Activated naive CD8-positive, alpha-beta T cell treated with anti-CD3 and anti-CD28 coated beads, Interleukin-2, amount 10 ng/mL, durations not matched to agents 7 days and 5 days (primary cell): ENCODE measurements at places on chromosomes 11 and 22.

DNA sequence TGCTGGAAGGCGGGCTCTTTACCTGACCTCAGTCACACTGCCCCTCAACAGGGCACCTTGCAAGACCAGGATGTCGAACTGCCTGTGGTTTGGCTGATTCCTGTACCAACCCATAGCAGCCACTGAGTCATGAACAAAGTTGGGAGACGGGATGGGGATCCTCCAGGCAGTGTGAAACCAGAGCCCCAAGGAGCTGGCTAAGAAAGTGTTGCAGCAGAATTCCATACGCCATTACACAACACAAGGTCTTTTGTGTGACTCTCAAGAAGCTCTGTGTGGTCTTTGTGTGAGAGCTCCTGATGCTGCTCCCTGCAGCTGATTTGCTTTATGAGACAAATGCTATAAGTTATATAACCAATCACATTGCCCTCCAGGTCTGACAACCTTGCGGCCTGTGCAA lies 617.7 kb downstream of the OPCML start:
- H3K27ac ChIP-seq: no peak overlapping the region
- H3K36me3 ChIP-seq: no peaks in the 10 kb centered on the region
- no peaks in the 10 kb centered on the region for H3K27me3 ChIP-seq
- no peaks in the 10 kb centered on the region for H3K4me1 ChIP-seq

GRCh38 chr22:49531368-49531791 lies 296.3 kb downstream of the BRD1 start:
- no peaks in the 10 kb centered on the region for H3K36me3 ChIP-seq
- no peaks in the 10 kb centered on the region for H3K27me3 ChIP-seq
- H3K27ac ChIP-seq: no peak overlapping the region
- no peak for DNase-seq
- H3K4me3 ChIP-seq: no peak overlapping the region

- no peaks in the 10 kb centered on the region for H3K4me1 ChIP-seq
- peaks cover 5% of the 10 kb centered on the region for H3K27me3 ChIP-seq
- no peak overlapping the region for H3K27ac ChIP-seq
- no peak for DNase-seq
These were observed 70.4 kb downstream of the RCN1 start for GRCh38 chr11:32161293-32161692.

- H3K36me3 ChIP-seq: peaks cover 45% of the 10 kb centered on the region
- no peaks in the 10 kb centered on the region for H3K27me3 ChIP-seq
- H3K27ac ChIP-seq: peak overlapping the region; percentile 61
- H3K4me1 ChIP-seq: peaks cover 43% of the 10 kb centered on the region
- peak overlapping the region; percentile 59 for H3K4me3 ChIP-seq
These were observed 149.1 kb downstream of the MAML2 start for GRCh38 chr11:96193745-96194443.

DNA sequence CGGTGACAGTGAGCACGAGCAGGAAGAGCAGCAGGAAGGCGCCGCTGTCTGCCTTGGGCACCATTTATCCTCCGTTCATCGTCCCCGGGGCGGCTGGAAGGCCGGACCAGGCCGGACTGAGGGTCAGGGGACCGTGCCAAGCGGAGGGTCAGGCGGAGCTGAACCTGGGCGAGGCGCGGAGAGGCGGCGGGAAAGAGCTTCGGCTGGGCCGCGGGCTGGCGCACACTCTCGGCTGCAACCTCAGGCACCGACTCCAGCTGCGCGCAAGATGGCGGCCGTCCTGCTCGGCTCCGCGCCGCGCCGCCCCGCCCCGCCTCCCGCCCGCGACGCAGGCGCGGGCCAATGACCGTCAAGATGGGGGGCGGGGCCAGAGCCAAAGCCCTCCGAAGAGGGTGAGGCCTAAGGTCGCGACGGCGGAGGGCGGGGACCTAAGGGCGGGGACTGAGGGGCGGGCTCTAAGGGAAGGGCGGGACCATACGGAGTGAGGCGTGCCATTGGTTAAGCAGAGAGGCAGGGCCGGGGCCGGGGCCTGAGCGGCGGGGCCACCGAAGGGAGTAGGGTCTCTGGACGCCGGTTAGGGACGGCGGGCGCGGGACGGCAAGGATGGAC lies at the start of gene DGCR2:
Gene DGCR2, minus strand, starts transcription at position 270 of the 609 bp plus-strand sequence. Its CDS starts 206 bp downstream, at position 64.
- no peaks in the 10 kb centered on the region for H3K27me3 ChIP-seq

GRCh38 chr22:20211997-20212753 lies 55.9 kb downstream of the RTN4R start:
- H3K27me3 ChIP-seq: no peaks in the 10 kb centered on the region
- no peaks in the 10 kb centered on the region for H3K36me3 ChIP-seq
- no peak overlapping the region for H3K27ac ChIP-seq
- H3K4me1 ChIP-seq: peaks cover 6% of the 10 kb centered on the region
- no peak for DNase-seq
- no peak overlapping the region for H3K4me3 ChIP-seq

GRCh38 chr22:35684270-35684700 lies 33.4 kb upstream of the APOL5 start:
- peaks cover 2% of the 10 kb centered on the region for H3K4me1 ChIP-seq
- DNase-seq: no peak
- H3K4me3 ChIP-seq: no peak overlapping the region

GRCh38 chr11:19935507-19935906 lies 222.9 kb downstream of the NAV2 start:
- no peak for DNase-seq
- peaks cover 12% of the 10 kb centered on the region for H3K27me3 ChIP-seq
- no peak overlapping the region for H3K27ac ChIP-seq
- H3K36me3 ChIP-seq: no peaks in the 10 kb centered on the region
- H3K4me3 ChIP-seq: no peak overlapping the region
- H3K4me1 ChIP-seq: peaks cover 5% of the 10 kb centered on the region

DNA sequence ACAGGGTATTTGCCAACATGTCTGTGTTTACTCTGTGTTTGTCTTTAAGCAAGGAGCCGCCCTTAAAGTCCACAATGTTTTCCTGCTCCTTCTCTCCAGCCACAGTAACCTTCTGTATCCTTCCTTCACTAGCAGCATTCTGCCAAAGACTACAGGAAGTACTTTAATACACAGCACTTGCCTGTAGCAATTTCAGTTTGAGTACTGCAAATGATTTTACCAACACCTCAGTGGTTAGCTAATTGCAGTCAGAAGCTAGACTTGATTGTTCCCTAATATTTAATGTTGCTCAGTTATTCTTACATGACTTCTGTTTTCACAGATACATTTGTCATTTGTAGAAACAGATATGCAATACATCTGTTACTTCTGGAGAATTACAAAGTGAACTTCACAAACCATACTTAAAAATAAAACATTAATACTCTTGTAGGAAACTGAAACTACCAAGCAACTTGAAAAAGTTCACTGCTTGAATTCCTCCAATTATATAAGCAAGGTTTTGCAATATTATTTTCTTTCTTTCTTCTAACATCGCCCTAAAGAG lies 69.1 kb downstream of the FCHSD2 start:
- H3K27me3 ChIP-seq: no peaks in the 10 kb centered on the region
- H3K4me3 ChIP-seq: peak overlapping the region; percentile 24
- peaks cover 26% of the 10 kb centered on the region for H3K4me1 ChIP-seq
- peaks cover 32% of the 10 kb centered on the region for H3K36me3 ChIP-seq
- H3K27ac ChIP-seq: peak overlapping the region; percentile 37

GRCh38 chr11:123405123-123405592 lies 24.9 kb upstream of the GRAMD1B start:
- peaks cover 34% of the 10 kb centered on the region for H3K4me1 ChIP-seq
- peak overlapping the region; percentile 44 for H3K27ac ChIP-seq
- no peak for DNase-seq
- H3K27me3 ChIP-seq: no peaks in the 10 kb centered on the region

DNA sequence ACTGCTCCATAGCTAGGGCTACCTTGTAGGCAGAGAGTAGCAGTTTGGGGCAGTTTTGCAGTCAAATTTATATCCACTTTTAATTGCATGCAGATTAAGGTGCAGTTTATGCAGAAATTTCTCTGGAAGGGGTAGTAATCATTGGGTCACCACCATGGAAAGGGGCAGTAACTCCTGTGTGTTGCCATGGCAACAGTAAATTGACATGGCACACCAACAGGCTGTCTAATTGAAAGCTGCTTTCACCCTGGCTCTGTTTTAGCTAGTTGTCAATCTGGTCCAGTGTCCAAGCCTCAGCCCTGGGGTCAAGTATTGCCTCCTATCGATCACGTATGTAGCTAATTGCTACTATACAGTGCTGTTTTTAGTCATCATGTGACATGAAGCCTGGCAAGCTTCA lies 786.1 kb upstream of the CNTN5 start:
- H3K27ac ChIP-seq: no peak overlapping the region
- H3K4me1 ChIP-seq: no peaks in the 10 kb centered on the region

DNA sequence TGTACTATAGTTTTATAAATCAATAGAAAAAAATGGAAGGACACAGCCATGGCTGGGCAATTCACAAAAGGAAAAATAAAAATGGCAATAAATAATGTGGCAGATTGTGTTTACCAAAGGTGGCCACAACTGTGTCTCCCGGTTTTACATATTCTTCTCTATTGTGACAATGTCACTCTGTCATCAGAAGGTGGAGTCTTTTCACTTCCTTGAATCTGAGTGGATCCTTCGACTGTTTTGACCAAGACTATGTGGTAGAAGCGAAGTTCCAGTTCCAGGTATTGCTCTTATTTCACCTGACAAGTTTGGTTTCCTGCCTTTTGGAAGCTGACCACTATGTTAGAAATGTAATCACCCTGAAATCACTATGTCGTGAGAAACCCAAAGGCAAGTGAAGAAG lies 31.0 kb upstream of the HSD17B12 start:
- H3K27ac ChIP-seq: no peak overlapping the region
- peaks cover 6% of the 10 kb centered on the region for H3K27me3 ChIP-seq
- peaks cover 2% of the 10 kb centered on the region for H3K36me3 ChIP-seq

DNA sequence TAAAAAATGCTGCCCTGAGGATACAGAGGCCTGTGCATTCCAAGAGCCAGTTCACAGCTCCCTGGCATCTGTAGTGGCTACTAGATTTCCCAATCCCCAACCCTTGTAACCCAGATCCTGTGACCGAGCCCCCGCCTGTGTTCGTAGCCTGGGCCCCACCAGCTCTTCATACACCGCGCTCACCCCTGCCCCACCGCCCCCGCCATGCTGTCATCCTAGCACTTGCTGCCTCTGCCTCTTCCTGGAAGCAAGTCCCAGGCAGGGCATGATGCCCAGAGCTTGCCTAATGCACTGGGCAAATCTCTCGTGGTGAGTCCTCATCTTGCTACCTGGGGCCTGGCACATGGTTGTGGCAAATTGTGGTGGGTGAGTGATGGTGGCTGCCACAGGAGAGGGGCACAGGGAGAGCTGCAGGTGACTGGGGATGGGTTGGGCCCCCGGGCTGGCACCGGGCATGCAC lies 7.1 kb downstream of the MGAT3 start:
- H3K36me3 ChIP-seq: no peaks in the 10 kb centered on the region
- peaks cover 6% of the 10 kb centered on the region for H3K27me3 ChIP-seq
- no peak for DNase-seq
- H3K27ac ChIP-seq: no peak overlapping the region

DNA sequence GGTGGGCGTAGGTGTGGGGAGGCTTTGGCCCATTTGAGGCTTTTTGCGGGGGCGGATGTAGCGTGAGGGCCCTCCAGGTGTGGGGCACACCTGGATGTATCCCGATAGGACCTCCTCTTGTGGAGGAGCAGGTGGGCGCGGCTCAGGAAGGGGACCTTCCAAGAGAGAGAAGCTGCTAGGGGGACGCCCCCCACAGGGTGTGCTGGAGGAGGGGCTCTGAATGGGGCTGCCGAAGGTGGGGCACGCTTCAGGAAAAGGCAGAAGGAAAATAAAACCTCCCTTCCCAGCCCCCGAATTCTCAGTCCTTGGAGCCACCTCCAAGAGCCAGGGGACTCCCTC lies 621 bp downstream of the SGSM1 start:
- no peak overlapping the region for H3K27ac ChIP-seq
- peaks cover 3% of the 10 kb centered on the region for H3K27me3 ChIP-seq
- no peaks in the 10 kb centered on the region for H3K36me3 ChIP-seq
- peak overlapping the region; percentile 15 for H3K4me3 ChIP-seq
- no peak for DNase-seq
